ENCODE measurements at places on chromosomes 12 and 14.

DNA sequence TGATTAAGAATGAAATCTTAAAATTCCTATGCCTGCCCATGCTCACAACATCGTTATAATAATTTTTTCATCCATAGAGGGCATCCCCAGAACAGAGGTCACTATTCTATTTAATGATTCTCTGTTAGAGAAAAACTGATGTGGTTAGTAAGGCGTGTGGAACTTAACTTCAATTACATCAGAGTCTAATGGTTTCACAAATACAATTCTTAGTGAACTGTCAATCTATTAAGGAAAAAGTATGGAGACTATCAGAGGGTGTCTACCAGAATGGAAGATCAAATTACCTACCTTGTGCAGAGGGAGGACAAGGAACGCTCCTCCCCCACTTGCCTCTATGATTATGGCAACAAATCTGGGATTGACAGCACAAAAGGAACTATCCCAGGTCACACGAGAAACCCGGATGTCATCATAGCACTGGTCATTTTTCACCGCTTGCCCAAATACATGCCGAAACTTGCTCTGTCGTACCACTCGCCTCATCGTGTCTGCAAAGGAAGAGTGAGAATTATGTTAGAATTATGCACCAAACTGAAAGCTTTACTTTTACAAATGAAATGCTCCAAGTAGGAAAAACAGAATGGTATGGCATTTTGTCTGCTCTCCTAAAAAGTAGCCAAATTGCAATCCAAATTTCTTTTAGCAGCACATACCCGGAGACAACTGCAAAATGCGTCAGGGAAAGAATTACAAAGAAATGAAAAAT lies 30.3 kb downstream of the CORO1C start:
- DNase-seq, result no peak

DNA sequence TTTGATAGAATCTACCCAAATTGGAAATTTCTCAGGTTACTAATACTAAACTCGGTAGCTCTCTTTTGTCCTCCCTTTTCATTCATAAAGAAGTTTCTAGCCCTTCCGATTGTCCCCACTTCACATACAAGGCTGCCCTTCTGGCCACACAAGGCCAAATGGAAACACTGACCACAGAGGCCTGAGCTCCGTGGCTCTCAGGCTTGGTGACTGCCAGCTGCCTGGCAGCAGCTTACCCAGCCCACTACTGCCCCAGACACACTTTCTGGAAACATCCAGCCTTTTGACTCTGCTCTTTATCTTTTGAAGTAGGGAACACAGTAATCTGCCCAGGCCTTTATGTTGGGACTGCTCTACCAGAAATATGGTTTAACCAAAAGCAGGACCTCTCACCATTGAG lies 167.2 kb downstream of the GCH1 start:
- DNase-seq, result no peak

- no peak for DNase-seq
Measured at GRCh38 chr12:132572106-132572505, 38.3 kb downstream of the LRCOL1 start.

DNA sequence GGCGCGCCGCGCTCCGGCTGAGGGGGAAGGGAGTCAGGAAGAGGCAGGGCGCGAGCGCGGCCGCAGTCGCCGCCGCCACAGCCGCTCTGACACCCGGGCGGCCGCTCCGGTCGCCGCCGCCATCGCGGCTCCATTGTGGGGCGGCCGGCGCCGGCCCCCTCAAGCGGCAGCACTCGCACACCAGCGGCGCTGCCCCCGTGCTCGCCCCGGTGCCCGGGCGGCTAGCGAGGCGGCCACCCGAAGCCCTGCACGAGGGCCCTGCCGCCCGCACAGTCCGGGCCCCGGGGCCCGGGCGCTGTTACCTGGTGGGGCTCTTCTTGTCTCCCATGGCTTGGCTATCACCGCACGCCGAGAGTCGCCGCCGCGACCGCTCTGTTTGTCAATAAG lies 202 bp downstream of the YAF2 start:
- DNase-seq, result no peak

GRCh38 chr14:22506378-22506710 lies 82.7 kb downstream of the DAD1 start:
- no peak for DNase-seq

- DNase-seq, result no peak
Measured at GRCh38 chr14:76810525-76810924, 2.2 kb downstream of the ANGEL1 start.

- no peak for DNase-seq
Measured at GRCh38 chr12:69519871-69520270, 49.7 kb downstream of the FRS2 start.

GRCh38 chr14:66802962-66803361 lies 295.0 kb downstream of the GPHN start:
- DNase-seq, result no peak

DNA sequence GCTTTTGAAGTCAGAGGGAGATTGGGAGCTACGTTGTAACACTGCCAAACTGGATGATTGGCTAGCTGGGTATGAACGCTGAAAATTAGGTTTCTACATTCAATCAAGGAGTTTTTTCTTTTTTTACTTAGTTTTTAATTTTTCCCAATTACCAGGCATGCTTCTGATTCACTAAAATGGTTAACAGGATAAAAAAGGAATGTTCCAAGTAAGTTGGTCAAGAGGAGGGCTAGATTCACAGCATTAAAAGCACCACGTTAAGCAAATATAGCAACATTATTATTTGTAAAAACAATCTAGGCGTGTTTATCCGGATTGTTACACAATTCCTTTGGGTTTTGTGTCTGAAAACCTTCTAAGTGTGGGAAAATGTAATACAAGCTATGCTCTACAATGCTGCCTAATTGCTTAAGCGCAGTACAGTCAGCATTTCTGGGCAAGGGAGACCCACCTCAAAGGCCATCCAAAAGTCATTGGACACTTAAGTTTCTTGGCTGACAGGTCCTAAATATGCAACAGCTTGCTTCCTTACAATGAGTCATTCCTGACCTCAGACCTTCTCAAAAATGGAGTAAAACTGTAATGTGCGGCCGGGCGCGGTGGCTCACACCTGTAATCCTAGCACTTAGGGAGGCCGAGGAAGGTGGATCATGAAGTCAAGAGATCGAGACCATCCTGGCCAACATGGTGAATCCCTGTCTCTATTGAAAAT lies 1.2 kb downstream of the RPLP0 start:
- DNase-seq, result no peak

DNA sequence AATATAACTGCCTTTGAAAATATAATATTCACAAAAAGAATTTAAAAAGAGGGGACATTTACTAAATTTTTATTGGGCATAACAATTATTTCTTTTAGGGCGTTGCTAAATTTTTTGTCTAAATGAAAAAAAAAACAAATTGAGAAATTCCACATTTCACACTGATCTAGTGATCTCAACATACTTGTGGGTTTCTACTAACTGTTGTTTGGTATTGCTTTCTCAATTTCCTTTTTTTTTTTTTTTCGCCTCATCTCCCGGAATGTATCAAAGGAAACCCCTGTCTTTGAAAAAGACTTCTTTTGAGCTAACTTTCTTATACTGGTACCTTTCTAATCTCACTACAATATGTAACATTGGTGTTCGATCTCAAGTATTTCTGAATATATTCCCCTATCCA lies at the start of gene CLEC4D:
Gene CLEC4D, plus strand, starts transcription at position 248 of the 400 bp plus-strand sequence. CDS start 230 bp downstream, outside the sequence.
- DNase-seq, result no peak

DNA sequence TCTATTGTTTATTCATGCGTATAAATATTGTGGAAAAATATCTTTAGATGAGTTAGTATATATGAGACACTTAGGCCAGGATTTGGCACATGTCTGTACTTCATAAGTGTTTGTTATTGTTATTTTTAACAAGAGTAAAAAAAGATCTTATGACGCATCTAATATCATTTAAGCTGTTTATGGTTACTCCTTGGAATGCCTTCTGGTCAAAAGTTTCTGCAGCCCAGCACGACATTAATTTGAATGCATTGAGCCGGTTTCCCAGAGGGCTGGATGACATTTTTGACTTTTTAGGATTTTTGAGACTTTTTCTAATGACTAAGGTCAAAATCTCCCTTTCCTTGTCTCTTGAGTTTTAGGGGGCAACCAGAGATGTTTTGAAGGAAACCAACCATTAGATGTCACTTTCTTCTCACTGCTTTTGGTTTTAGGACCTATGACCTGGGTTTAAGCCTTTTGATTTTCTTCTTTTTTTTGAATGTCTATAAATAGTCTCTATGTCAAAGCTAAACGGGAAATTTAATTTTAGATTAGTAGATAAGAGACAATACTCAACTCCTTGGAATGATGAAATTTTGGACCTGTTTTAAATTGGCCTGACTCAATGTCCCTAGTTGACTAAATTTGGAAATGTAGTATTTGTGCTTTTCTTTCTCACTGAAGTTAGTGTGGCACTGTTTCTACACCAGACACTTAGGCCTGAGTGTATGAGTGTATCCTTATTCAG lies 215.5 kb downstream of the AEBP2 start:
- no peak for DNase-seq

DNA sequence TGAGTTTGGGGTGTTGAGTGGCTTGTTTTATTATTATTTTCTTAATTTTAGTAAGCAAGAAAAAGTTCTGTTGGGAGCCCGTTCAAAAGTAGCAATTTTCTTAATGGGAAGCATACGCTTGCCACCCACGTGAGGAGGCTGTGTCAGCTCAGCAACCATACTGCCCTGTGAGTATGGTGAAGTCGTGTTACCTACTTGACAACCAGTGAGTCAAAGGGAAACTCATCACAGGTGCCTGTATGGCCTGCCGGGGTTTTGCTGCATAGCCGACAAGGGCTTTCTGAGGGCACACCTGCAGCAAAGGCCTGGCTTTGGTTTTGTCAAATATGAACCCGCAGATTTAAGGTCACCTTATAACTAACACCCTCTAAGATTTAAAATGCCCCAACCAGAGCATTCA lies 31.1 kb downstream of the PITPNM2 start:
- DNase-seq, result no peak

- DNase-seq, result no peak
Measured at GRCh38 chr14:26993556-26993955, 395.7 kb upstream of the NOVA1 start.

- no peak for DNase-seq
Measured at GRCh38 chr12:123757561-123757960, 4.5 kb upstream of the DNAH10 start.

- no peak for DNase-seq
Measured at GRCh38 chr14:58426670-58427280, 556 bp downstream of the TIMM9 start.

GRCh38 chr12:105775343-105775742 lies 363.4 kb downstream of the NUAK1 start:
- no peak for DNase-seq

GRCh38 chr14:54471641-54472040 lies 17.1 kb downstream of the GMFB start:
- DNase-seq, result no peak

- no peak for DNase-seq
Measured at GRCh38 chr12:43277651-43278540, 274.1 kb downstream of the ADAMTS20 start.

- DNase-seq, result no peak
Measured at GRCh38 chr12:121712461-121713256, at the start of gene TMEM120B. TSS of gene TMEM120B (plus strand) at chr12:121712752. CDS start at chr12:121712896, 144 bp downstream.

GRCh38 chr12:30796313-30796780 lies 41.6 kb upstream of the CAPRIN2 start:
- no peak for DNase-seq

GRCh38 chr14:90602088-90602687 lies 205.4 kb downstream of the CALM1 start:
- DNase-seq, result no peak

- no peak for DNase-seq
Measured at GRCh38 chr14:95197551-95197950, 40.2 kb upstream of the DICER1 start.

- DNase-seq, result no peak
Measured at GRCh38 chr14:100567009-100567876, 20.0 kb downstream of the BEGAIN start.

- DNase-seq, result no peak
Measured at GRCh38 chr14:73786636-73787485, 64.8 kb upstream of the PTGR2 start.

DNA sequence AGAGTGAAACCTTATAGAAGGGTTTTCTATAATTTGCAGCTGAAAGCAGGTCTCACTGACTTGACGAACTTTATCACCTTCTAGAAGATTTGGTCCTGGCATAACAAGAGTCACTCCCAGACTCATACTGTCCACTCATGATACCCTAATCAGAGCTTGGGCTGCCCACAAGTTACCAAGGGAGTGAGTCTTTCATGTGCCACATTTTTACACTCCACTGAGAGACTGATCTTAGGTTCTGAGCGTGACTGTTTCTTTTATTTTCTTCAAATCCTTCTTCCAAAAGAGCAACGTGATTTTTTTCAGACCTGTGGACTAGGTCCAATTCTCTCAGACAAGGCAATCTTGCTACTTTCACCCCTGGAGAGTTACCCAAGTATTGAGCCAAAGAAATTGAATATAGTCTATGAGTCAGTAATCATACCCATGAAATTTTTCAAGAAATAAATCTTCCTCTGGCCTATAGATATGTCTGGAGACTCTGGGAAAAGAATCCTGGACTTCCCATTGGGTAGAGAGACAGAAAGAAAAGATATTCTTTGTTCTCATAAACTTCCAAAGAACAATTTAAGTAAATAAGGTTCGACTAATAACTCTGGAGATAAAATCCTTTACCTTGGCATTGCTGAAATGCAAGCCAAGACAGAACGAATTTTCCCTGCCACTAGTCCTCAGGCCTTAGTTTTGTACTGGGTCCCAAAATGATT lies 26.9 kb downstream of the SIX1 start:
- DNase-seq, result no peak

DNA sequence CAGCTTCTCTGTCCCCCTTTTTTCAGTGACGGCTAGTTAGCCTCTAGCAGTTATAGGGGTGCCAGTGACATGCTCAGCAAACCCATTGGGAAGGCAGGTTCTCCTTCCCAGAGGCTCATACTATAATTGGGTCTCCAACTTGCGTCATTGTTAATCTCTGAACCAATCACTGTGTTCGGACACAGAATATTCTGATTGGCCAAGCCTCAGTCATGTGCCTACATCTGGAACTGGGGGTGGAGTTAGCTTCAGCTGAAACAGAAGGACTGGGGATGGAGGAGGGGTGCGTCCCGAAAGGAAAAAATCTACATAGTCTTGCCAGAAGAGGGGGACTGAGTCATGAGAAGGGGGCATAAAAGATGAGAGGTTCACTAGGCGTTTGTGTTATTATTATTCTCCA lies 165.6 kb downstream of the SUDS3 start:
- DNase-seq, result no peak

DNA sequence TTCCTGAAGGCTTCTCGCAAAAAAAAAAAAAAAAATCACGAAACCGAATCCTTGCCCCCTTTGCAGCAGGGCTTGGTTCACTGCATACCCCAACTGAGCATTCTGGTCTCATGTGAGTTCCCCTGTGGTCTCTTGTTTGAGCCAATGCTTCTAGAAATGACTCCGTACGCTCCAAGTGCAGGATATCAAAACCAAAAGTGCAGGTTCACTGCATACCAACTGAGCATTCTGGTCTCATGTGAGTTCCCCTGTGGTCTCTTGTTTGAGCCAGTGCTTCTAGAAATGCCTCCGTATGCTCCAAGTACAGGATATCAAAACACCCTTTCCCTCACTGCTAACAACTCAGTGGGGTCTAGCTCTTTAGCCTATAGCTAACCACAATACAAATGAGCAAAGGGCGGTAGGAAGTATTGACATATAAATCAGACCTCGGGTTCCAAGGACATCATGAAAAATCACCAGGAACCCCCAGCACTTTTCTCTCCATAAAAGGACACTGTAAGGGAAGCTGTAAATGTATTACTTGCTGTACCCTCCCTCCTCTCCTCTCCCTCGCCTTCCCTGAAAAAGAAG lies 206.3 kb upstream of the NOS1 start:
- DNase-seq, result no peak

- no peak for DNase-seq
Measured at GRCh38 chr14:77931441-77931840, 131.5 kb downstream of the ADCK1 start.
